ENCODE measurements at places on chromosomes 12 and 14.

DNA sequence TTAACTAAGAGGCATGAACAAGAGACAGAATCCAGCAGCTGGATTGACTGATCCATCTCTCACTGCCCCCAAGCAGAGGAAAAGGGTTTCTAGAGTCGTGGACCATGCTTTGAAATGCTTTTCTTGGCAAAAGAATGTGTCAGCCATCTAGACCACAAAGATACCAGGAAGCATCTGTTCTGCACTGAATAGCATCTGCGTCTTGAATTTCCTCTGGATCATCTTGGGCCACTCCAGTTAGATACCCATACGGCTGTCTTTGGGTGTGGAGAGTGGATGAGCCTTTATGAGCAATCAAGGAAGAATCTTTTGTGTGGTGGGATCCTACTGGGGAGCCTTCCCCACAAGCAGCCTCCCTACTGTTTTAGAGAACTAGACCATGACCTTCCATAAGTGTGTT lies 16.0 kb upstream of the RFX4 start:
- DNase-seq, result no peak

DNA sequence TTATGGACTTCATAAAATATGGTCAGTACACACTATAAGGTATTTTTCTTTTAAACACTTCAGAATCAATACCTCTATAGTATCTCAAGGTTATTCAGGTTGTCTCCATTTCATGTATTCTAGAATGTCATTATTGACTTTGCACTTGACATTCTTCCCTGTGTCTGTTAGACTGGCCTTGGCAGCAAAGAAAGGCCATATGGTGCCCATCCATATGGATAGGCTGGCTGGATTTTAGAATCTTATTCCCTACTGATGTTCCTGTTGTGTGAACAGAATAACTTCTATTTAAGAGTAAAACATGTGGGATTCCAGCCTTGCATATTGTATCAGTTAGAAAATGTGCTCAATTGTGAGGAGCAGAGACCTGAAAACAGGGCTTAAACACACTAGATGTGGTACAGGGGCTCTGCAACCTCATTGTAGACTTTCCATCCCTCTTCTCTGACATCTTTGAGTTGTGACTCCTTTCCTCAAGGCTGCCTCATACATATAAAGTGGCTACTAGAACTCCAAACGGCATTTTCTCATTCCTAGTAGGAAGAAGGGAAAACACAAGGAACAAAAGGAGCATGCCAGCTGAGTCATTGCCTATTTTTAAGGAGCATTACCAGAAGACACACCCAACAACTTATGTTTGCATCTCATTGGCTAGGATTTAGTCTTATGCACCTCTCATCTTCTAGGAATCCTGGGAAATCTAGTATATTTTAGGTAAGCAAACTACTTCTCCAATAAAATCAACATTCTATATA lies 221.2 kb upstream of the TMPO start:
- no peak for DNase-seq

DNA sequence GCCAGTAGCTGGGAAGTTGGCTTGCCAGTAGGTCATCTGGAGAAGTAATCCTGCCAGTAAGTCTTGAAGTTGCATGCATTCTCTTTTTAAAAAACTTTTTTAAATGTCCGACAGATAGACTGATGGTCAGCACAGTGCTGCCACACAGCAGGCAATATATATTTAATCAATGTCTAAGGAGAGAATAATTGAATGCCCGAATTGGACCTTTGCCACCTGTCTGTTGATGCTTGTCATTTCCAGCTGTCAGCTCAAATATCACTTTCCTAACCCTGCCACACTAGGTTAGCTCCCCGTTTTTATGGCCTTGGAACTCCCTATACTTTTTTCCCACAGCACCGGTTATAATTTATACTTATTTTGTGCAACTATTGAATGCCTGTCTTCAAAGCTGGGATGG lies 2.1 kb upstream of the SLC15A4 start:
- no peak for DNase-seq

DNA sequence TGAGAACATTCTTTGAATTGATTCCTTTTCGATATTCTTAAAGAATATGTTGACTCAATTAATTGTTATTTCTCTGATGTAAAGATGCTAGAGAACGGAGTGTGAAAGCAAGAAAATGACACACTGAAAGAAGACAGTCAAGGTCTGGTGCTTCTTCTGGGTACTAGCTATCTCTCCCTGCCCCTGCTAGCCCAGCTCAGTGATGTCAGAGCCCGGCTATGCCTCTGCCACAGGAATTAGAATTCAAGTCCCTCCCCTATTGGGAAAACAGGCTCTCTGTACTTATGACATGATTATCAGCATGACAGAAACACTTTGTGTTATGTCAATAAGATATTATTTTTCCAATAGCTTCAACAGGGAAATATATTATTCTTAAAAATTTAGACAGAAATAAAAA lies 252.4 kb downstream of the KCNC2 start:
- DNase-seq, result no peak

GRCh38 chr12:92955997-92956663 lies 27.0 kb upstream of the EEA1 start:
- peak; percentile 68 for DNase-seq

Measured in non-pigmented ciliary epithelial cell (primary cell).